NCI-H1105 (cell line): ENCODE measurements at places on chromosomes 6 and 20.

DNA sequence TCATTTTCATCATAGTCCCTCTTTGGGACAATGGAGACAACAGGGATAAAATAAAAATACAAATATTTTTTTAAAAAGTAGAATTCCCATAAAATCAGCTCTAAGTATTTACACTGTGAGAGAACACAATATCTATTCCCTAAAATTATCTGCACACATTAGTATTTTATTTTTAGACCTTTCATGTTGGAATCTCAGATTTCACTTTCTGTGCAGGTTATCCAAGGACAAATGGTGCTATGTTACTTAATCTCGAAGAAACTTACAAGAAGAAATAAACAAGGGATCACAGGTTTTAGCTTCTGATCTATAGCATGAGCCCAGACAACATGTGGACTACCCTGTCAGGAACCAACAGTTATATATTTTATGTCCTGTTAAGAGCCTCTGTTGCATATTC lies 23.0 kb upstream of the LYRM2 start:
- no peak for DNase-seq

GRCh38 chr6:104597541-104598050 lies 262.1 kb downstream of the HACE1 start:
- no peak for DNase-seq

GRCh38 chr6:4606821-4607704 lies 169.1 kb upstream of the CDYL start:
- no peak for DNase-seq

DNA sequence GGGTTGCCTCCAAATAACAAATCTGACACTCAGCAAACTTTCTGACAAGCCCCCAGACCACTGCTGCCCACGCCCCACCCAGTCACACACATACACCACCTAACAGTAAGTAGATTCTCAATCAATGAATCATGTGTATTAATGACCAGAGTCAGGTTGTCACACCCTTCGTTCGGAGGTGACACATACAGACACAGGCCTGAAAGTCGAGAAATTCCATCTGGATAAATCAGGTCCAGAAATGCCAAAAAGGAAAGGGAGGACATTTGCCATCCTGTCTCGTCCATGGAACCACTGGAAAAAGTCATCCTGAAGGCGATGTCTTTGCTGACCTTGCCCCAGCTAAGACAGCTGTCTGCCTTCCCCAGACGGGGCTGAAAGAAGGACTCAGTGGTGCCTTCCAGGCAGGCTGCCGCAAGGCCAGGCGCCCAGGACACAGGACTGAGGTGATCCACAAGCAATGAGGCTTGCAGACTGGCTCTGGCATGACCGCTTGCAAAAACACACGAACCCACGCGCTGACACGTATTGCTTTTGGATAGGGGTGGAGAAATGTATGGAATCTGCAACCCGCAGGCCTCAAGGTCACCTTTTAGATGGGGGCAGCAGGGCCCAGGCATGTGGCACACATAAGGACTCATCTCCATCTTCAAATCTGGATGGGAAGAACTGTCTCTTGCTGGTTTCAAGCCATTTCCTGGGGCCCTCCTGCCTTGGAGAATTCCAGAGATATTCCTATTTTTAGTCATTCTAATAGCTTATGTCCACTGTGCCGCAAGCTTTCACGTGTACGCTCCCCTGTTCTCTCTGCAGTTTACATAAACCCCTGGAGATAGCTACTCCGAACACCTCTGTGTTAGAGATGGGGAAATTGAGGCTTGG lies 9.0 kb downstream of the NFATC2 start:
- DNase-seq: no peak

GRCh38 chr6:109493865-109494264 lies 10.8 kb upstream of the ZBTB24 start:
- DNase-seq: no peak

GRCh38 chr6:157787080-157787479 lies 36.0 kb upstream of the SNX9 start:
- no peak for DNase-seq

GRCh38 chr20:11714886-11715285 lies 202.8 kb upstream of the BTBD3 start:
- no peak for DNase-seq

DNA sequence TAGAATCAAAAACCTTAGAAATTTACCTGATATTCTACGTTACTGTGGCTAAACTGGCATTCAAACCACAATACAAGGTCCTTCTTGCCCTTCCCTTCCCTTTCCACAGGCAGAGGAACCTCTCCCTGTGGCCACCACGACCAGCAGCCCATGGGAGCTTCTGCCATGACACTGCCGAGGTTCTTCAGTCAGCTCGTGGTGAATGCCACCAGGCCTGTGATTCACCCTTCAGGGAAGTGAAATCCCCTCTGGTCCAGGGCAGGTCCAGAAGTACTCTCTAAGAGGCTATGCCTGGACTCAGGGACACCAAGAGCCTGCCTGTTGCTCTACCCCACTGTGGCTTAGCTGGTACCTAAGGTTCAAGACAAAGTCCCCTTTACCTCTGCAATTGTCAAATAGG lies 123.0 kb downstream of the HTR1B start:
- no peak for DNase-seq

DNA sequence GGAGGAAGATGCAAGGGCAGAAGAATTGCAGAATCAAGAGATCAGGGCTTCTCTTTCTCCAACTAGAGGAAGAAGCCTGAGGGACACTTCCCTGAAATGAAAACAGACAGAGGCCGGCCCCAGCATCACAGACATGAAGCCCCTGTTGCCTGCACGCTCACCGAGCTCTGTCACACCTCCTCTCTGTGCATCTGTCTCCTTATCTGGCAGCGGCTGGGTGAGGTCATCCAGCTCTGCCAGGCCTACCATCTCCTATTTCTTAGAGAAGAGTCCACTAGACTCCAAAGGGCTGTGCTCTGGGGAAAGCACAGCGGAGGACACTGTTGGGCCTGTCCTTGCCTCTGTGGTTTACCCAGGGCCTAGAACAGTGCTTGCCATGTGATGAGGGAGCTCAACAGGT lies 71.9 kb upstream of the MLN start:
- DNase-seq: no peak

- DNase-seq: no peak
These were observed 7.1 kb downstream of the TREML2 start for GRCh38 chr6:41193884-41194283.

- no peak for DNase-seq
These were observed 27.6 kb upstream of the HLA-C start for GRCh38 chr6:31299511-31299910.

GRCh38 chr6:10320291-10320690 lies 94.6 kb downstream of the TFAP2A start:
- no peak for DNase-seq

- DNase-seq: no peak
These were observed at the start of gene DBNDD2 for GRCh38 chr20:45407783-45408645. Gene DBNDD2 (plus strand): TSS chr20:45408289. CDS start chr20:45408468, 179 bp downstream.

GRCh38 chr20:44271915-44272663 lies 25.0 kb downstream of the GDAP1L1 start:
- no peak for DNase-seq

GRCh38 chr6:126672649-126673048 lies 332.7 kb downstream of the CENPW start:
- DNase-seq: no peak

DNA sequence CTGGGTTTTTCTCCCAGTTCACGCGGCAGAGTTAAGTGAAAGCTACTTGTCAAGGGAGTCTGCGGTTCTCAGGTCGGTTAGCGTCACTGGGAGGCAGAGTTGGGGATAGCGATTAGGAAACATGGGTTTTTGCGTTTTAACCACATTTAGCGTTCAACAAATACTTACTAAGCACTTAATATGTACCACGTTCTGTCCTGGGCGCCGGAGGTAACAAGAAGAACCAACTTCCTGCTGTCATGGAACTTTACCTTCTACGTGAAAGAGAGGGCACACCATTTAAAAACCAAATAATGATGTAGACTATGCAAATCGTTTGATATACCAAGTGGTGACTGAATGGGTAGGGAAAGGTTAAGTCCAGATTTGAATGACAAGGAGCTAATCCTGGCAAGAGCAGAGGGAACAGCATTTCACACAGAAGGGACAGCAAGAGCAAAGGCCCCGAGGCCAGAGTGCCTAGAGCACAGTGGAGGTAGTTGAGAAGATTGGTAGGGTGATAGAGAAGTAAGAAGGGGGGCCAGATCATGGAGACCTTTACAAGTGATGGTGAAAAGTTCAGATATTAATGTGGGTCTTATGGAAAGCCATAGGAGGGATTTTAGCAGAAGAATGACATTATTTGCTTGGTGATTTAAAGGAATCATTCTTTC lies 744 bp downstream of the RIOK1 start:
- DNase-seq: no peak

GRCh38 chr6:53347921-53348370 lies 804 bp downstream of the ELOVL5 start:
- peak; percentile 75 for DNase-seq

DNA sequence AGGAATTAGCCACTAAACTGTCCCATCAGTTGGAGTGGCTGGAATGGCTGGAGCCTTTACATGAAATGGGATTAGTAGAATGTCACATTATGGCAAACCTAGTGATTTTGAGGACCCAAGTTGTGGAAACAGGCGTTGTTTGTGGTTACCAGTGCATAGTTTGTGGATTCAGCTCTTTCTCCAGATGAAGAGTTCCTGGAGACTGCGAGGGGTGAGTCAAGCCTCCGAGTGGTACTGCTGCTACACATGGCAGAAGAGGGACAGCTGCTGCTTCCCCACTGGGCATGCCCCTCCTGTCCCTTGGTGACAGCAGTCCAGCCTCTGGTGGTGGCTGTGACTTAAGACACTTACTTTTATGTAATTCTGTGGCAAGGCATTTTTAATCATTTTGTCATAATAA lies 94.2 kb upstream of the SCP2D1 start:
- no peak for DNase-seq

DNA sequence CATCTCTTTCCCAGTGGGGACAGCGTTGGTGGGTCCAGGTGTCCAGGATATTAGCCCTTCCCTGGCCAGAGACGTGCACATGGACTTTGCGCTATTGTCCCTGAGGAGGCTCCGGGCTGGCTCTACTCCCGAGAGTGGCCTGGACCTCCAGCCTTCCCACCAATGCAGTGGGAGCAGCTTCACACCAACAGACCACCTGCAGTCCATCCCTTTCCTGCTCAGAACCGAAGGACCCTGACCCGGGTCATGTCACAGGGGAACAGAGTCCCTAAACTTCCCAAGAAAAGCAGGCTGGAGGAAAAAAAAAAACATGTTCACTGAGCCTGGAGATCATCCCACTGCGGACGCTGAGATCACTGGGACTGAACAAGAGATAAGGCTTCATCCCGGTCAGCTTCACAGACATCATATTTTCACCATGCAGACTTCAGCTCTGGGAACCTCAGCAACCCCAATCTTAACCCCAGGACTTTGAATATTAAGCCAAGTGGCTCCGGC lies 18.3 kb downstream of the ZMYND8 start:
- no peak for DNase-seq

DNA sequence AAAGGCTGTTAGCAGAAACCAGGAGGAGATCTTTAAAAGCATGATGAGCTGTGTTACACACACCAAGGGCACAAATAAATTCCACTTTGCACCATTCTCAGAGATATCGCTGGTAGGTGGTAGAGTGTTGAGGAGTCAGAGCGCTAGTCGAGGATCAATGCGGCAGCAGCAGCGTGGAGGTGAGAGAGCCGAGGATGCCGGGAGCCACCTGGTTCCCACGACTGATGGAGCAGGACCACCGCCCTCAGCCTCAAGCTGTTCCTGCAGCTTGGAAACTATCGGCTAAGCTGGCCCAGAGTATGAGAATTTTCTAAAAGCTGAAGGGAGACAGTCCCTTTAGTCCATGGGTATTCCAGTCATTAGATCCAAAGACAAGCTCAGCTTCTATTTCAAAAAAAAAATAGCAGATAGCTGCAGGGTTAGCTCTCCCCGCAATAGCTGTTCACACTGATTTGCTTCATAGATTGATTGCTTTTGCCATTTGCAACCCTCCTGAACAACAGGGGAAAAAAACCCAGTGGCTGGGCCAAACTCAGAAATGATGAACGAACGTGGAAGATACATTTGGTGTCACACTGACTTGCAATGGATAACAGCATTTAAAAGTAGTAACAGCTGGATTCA lies 106.2 kb downstream of the LCA5 start:
- DNase-seq: no peak

DNA sequence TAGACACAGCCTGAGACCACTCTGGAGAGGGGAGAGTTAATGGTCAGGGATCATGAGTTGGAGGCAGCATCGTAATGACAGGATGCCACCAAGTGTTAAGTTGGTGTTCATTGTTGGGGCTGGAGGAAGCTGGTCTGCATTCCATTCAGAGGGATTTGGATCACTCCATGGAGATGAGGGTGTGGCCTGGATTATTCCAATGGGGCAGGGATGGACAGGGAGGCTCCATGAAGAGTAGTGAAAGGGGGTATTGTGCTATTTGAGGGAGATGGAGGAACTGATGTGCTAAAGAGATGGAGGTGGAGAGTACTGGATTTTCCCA lies 1.1 kb downstream of the SAPCD1 start:
- DNase-seq: no peak

DNA sequence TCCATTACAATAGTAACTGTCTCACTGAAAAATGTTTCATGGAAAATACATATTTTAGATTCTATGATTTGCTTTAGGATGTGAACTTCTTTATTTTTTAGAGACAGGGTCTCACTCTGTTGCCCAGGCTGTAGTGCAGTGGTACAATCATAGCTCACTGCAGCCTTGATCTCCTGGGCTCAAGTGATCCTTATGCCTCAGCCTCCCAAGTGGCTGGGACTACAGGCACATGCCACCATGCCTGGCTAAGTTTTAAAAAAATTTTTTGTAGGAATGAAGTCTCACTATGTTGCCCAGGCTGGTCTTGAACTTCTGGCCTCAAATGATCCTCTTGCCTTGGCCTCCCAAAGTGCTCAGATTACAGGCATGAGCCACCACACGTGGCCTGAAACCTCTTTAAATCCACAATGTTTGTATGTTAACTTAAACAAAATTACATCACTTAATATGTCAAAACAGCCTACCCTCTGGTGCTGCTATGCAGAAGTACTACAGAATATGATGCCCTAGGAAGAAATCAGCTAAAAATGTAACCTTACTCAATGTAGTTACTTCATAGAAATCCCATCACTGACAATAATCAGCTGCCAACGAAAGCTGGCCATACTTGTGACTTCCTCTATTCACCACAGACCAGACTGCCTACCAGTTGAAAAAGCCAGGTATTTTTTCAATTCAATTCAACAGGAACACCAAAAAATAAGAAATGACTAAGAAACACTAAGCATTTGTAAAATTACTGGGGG lies 17.6 kb downstream of the EEF1A1 start:
- DNase-seq: no peak

GRCh38 chr6:138601128-138601527 lies 101.8 kb upstream of the NHSL1 start:
- DNase-seq: no peak

DNA sequence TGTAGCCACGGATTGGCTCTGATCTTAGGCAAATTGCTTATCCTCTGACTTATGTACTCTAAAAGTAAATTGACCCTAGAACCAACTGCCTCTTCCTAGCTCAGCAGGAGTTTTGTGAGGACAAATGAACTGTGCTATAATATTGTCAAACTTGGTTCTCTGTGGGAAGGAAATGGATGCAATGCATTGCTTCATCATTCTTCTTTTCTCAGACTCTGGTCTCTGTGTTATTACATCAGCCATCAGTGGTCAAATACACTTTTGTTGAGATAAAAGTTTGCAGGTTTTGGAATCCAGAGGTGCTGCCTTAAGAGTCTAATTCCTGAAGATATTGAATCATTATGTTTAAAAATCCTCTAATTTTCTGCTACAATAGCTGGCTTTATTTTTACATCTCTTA lies 64.9 kb downstream of the SLC24A3 start:
- DNase-seq: no peak

GRCh38 chr20:10309326-10309725 lies 90.7 kb downstream of the SNAP25 start:
- no peak for DNase-seq
